ENCODE measurements at places on chromosomes 2 and 18. TPM values are rescaled to one million over a fixed set of nuclear protein-coding genes. Genes with fewer than 3 reads are reported as not detected.
A peak's percentile ranks its signal among the peaks of the same experiment; 100 is the strongest.

Gene GKN1
- not detected for total RNA-seq

Gene ABCG8
- 0.25 TPM for total RNA-seq

Gene MRO
- total RNA-seq = 1.1 TPM

Gene ANO7
- 8.6 TPM for total RNA-seq

Gene LYG1
- 0.35 TPM for total RNA-seq

Gene CD207
- total RNA-seq = not detected

Gene PECR
- total RNA-seq = 13.9 TPM

Gene ABCG5
- total RNA-seq = not detected

Gene RBM45
- 9.2 TPM for total RNA-seq

Gene ELOA2
- total RNA-seq = not detected

Gene CRYGD
- 6.3 TPM for total RNA-seq

DNA sequence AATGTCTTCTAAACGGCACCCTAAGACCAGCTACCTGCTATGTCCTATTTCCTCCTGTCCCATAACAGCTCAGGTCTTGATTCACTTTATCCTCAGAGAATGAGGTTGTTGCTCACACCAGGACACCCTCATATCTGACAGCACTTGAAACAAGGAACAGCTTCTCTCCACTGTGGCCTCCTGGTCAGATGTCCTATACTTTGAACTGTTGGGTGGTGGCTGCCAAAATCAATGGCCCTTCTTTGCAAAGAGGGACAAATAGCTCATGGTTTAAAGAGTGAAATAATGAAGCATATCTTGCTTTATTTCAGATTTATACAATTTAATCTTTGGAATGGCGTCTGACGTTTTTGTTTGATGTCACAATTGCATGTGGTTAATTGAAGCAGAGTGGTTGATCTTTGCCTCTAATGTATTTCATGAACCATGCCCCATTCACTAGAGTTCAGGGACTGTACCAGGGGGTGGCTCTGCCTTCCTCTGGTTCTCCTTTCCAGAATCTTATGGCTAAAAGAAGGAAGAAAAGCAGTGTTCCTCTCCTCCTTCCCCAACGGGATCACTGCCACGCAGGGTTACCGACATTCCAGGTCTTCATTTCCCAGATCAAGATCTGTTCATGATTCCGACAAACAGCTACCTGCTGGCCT lies 24.1 kb upstream of the ZCCHC2 start:
- no peak for DNase-seq

- no peak for DNase-seq
These were observed 165.5 kb downstream of the L3MBTL4 start for GRCh38 chr18:6249170-6249569.

GRCh38 chr2:21424375-21424774 lies 300.6 kb downstream of the TDRD15 start:
- no peak for DNase-seq

GRCh38 chr18:39039813-39040212 lies 1474.2 kb upstream of the CELF4 start:
- no peak for DNase-seq

DNA sequence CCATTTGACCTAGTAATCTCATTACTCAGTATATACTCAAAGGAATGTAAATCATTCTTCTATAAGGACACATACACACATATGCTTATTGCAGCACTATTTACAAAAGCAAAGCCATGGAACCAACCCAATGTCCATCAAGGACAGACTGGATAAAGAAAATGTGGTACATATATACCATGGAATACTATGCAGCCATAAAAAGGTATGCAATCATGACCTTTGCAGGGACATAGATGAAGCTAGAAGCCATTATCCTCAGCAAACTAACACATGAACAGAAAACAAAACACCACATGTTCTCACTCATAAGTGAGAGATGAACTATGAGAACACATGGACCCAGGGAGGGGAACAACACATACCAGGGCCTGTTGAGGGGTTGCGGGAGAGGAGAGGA lies 214.5 kb downstream of the NBAS start:
- DNase-seq = no peak

- DNase-seq = no peak
These were observed 13.6 kb downstream of the AQP12A start for GRCh38 chr2:240705204-240705791.

- no peak for DNase-seq
These were observed 79.1 kb downstream of the ZRANB3 start for GRCh38 chr2:135451966-135452365.

- DNase-seq = no peak
These were observed 532.7 kb upstream of the FSHR start for GRCh38 chr2:49686897-49687442.

DNA sequence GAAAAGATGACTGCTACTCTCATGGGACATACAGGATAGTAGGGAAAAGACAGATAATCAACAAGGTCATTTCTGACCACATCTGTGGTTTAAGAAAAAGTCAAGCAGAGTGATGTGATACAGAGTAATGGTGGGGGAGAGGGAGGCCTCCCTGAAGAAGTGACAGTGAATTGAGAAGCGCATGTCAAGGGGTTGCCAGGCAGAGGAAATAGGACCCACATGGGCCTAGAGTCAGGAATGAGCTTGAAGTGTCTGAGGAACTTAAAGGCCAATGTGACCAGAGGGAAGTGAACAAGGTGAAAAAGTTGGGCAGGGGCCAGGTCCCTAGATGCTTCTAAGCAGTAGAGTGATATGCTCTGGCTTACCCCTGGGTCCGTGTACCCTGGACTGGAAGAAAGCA lies 113.5 kb upstream of the PPP1CB start:
- no peak for DNase-seq

DNA sequence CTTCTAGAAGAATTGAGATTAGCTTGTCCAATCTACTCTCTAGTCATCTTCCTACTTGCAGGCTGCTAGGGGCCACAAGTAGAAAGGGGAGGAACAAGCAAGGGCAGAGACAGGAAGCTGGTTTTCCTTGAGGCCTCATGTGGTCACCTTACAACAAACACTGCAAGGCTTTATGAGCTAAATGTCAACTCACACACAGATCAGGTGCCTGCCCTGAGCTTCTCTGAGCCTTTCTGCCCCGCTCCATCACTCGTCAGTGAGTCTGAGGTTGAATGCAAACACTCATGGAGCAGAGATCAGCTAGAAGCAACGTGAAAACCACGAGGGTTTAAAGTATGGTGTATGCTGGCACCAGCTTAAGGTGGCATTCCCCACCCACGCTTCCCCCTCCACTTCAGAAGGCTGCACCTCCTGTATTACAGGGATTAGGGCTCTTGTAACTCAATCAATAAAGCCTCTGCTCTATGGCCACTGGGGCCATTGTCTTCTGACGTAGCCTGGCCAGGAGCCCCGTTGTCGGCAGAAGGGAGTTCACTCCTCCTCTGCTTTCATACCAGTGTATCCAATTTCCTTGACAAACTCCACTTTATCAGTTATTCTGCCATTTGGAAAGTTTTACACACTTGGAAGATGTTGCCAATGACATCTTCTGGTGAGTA lies 5.4 kb upstream of the CRYGC start:
- DNase-seq = no peak

- DNase-seq = no peak
These were observed 22.8 kb upstream of the IL37 start for GRCh38 chr2:112887964-112888749.

- DNase-seq = no peak
These were observed 478.6 kb downstream of the SLC4A3 start for GRCh38 chr2:220106065-220106464.

DNA sequence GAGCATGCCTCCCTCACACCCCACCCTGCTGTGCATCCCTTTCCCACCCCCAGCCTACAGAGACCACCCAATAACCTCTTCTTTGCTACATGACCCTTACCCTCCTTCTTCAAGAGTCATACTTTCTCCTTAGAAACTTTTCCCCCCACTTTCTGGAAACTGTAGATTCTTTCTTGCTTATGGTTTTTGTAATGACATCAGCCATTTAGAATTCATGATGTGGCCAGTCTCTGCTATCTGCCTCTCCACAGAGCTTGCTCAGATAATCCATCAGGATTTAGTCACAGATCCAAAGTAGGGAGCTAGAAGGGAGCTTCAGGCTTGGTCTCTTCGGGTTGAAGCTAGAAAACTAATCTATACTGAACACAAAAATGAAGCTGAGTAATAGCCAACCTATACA lies 36.5 kb downstream of the GALM start:
- no peak for DNase-seq

DNA sequence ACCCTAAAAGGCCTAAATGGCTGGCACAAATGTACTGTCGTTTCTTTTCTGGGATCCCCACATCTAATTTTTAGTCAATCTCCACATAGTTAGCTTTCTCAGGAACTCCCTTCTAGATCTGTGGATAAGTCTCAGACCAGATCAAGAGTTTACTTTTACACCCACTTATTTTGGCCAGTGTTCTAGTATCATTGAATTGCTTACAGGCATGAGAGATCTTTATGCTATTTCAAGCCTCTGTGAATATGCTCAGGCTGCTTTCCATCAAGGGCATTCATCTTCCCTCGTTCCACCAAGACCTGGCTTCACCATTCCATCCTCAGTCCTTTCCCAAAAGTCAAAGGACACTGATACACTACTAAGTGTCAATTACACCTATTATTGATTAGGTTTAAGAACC lies 27.8 kb upstream of the SCN1A start:
- DNase-seq = no peak

DNA sequence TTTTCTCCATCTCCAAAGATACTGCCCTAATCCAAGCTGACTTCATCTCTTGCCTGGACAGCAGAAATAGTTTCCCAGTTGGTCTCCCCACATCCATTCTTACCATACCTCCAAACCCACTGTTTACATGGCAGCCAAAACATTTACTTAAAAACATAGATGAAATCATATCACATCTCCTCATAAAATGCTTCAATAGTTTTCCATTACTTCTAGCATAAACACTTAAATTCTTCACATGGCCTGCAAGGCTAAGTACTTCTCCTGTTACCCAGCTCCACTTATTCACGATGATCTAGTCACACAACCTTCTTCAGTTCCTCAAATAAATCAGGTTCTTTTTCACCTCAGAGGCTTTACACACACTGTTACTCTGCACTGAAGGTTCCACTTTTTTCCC lies 185.8 kb upstream of the ACVR2A start:
- no peak for DNase-seq

DNA sequence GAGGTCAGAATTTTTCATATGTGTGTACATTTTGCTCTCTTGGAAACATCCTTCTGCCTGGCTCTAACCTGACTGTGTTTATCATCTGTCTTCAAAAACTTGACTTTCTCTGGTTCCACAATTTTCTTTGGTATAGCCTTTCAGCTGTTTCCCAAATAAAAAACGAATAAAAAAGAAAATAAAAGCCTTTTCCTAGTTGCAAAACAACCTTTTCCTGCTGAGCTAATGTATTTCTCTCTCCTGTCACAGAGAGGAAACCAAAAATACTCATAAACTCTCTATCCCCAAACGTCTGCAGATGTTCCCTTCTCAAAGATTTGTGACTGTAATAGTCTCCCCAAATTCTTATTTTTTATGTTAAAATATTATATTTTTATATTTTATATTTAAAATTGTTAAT lies 505.3 kb upstream of the SLC39A10 start:
- no peak for DNase-seq

DNA sequence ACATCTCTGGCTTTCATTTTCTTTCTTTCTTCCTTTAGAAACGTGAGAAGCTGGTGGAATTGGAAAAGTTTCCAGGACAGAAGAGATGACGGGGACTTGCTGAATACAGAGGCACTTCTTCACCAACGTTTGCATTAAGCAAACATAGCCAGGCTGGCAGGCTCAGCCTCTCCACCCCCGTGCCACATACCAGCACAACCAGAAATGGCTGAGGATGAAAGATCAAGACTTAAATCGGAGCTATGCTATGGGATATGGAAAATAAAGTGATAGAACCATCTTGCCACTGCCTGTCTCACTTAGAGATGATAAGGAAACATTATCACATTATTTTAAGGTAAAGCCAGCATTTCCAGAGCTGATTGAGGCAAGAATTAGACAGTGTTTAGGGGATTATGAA lies 483.3 kb downstream of the BCL11A start:
- no peak for DNase-seq

- DNase-seq = no peak
These were observed 416.6 kb downstream of the RAD51AP2 start for GRCh38 chr2:17101596-17101995.

DNA sequence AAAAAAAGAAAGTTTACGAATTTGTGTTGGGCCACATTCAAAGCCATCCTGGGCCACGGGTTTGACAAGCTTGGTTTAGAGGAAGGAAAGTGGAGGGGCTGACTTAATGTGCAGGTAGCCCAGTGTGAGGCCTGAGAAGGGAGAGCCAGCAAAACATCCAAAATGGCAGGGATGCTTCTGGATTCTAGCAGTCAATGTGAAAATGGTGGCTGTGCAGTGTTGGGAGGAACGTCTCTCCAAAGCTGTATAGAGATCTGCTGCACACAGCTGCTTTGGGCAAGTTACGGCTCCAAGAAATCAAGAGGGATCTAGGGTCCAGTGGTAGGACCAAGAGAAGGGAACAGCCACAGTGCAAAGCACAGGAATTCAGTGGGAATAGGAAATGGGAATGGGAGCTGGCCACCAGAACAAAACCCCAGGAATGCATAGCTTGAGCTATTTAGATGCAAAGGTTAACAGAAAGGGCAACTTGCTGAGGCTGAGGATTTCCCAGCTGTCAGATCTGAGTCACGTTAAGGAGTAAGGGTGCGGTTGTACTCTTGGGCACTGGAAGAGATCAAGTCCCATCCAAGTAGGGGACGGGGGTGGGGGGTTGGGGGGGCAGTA lies 70.6 kb downstream of the B3GNT2 start:
- no peak for DNase-seq

GRCh38 chr2:1140389-1141003 lies 189.8 kb downstream of the SNTG2 start:
- peak; percentile 84 for DNase-seq

- no peak for DNase-seq
These were observed 1134.8 kb upstream of the ZEB2 start for GRCh38 chr2:145654746-145655145.

DNA sequence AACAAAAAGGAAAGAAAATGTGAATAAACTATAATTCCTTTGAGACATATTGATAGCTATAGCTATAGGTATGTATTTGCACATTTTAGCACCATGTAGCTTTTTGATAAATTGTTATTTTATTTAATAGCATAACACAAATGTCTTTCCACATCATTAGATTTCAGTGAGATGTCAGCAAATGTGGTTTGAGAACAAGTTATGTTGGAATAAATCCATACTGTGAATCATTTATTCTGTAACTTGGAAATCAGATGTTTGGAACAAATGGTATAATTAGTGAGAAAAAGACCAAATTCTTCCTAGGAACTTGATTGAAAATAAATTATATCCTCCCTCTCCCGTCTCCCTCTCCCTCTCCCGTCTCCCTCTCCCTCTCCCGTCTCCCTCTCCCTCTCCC lies 62.8 kb downstream of the NABP1 start:
- DNase-seq = no peak
